ENCODE measurements at places on chromosomes 7 and 10. TPM values are rescaled to one million over a fixed set of nuclear protein-coding genes. Genes with fewer than 3 reads are reported as not detected.

GRCh38 chr7:2248984-2249694, 7.1 kb downstream of the NUDT1 start:
- peak; percentile 95 for DNase-seq

- peak; percentile 90 for DNase-seq
Observed at GRCh38 chr7:81618396-81619014, 151.3 kb downstream of the HGF start.

DNA sequence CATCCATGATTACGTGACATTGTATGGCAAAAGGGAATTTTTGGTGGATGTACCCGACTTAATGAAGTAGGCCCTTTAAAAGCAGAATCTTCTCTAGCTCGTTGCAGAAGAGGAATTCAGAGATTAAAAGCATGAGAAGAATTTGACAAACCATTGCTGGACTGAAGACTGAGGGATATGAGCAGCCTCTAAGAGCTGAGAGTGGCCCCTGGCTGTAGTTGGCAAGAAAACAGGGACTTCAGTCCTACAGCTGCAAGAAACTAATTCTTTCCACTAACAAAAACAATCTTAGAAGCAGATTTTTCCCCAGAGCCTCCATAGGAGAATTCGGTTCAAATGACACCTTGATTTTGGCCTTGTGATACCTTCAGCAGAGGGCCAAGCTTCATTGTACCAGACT, 34.1 kb downstream of the MACC1 start:
- no peak for DNase-seq

Gene CNPY1
- total RNA-seq = not detected

Gene DENND11
- total RNA-seq = 12.5 TPM

Gene PIK3CG
- total RNA-seq = 2.1 TPM
